Activated naive CD8-positive, alpha-beta T cell treated with anti-CD3 and anti-CD28 coated beads for 36 hours (primary cell): ENCODE measurements at places on chromosomes 16 and 17. TPM values are rescaled to one million over a fixed set of nuclear protein-coding genes. Genes with fewer than 3 reads are reported as not detected.

The HOXB7 gene
- 0.62 TPM for total RNA-seq

The NPIPB6 gene
- not detected for total RNA-seq

The OR2C1 gene
- total RNA-seq = not detected

The IRX5 gene
- not detected for total RNA-seq

The RAMP2 gene
- not detected for total RNA-seq

The KIF18B gene
- total RNA-seq = 37.1 TPM

DNA sequence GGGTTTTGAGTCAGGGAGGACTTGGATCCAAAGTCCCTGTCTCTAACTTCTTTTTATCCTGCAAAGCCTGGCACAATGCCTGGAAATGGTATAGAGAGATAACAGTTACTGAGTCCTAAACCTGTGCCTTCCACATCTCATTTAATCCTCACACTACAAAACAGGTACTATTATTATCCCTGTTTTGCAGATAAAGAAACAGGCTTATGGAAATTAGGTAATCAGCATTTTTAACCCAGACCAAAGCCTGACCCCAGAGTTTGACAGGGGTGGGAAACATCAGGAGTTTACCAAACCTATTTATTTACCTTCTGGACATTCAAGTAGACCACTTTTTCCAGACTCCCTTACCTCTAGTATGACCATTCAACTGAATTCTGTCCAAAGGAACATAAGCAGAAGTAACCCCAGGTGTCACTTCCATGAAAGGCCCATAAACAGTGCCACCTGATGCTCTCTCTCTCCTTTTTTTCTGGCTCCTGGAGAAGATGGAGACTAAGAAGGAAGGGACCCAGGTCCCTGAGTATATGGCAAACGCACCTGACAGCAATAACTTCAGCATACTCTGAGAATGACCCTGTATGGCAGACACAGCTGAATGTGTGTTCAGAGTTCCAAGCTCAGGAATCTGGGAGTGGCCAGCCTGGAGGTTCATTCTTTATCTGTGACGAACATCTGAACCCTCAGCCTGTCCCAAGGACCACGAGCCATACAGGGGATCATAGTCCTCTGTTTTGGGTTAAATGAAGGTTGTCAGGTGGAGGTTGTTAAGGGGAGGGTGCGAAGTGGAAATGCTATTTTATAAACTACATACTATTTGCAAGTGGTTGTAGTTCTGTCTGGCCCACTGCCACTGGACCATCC, 62.7 kb downstream of the HLF start:
- peaks cover 2% of the 10 kb centered on the region for H3K36me3 ChIP-seq
- peaks cover 2% of the 10 kb centered on the region for H3K4me1 ChIP-seq
- DNase-seq = no peak
- no peak overlapping the region for H3K4me3 ChIP-seq
- H3K27ac ChIP-seq = no peak overlapping the region

GRCh38 chr17:77826132-77826873, 132.2 kb upstream of the TNRC6C start:
- no peak overlapping the region for H3K4me3 ChIP-seq
- H3K36me3 ChIP-seq = no peaks in the 10 kb centered on the region
- H3K27ac ChIP-seq = no peak overlapping the region
- no peaks in the 10 kb centered on the region for H3K27me3 ChIP-seq
- no peak for DNase-seq

DNA sequence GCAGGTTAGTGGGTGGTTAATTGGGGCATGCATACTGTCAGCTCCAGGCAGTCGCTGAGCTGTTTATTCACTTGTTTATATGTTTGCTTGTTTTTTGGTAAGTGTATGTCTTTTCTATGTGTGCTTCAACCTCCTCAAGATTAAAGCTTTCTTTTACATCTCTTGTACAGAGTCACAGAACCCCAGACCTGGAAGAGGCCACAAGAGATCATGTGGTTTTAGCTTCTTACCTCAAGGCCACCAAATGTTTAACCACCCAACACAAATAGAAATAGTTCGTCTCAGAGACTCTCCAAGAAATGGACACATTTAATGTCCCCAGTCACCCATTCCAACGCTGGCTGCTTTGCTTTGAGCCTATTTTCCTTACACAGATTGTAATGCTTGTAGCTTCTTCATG, 11.8 kb upstream of the TMEM98 start:
- no peak overlapping the region for H3K4me3 ChIP-seq
- H3K4me1 ChIP-seq = peaks cover 11% of the 10 kb centered on the region
- H3K27me3 ChIP-seq = peaks cover 4% of the 10 kb centered on the region

- no peaks in the 10 kb centered on the region for H3K36me3 ChIP-seq
- no peak overlapping the region for H3K27ac ChIP-seq
- no peaks in the 10 kb centered on the region for H3K27me3 ChIP-seq
- DNase-seq = no peak
Observed at GRCh38 chr16:48184681-48185080, 28.9 kb upstream of the ABCC12 start.

DNA sequence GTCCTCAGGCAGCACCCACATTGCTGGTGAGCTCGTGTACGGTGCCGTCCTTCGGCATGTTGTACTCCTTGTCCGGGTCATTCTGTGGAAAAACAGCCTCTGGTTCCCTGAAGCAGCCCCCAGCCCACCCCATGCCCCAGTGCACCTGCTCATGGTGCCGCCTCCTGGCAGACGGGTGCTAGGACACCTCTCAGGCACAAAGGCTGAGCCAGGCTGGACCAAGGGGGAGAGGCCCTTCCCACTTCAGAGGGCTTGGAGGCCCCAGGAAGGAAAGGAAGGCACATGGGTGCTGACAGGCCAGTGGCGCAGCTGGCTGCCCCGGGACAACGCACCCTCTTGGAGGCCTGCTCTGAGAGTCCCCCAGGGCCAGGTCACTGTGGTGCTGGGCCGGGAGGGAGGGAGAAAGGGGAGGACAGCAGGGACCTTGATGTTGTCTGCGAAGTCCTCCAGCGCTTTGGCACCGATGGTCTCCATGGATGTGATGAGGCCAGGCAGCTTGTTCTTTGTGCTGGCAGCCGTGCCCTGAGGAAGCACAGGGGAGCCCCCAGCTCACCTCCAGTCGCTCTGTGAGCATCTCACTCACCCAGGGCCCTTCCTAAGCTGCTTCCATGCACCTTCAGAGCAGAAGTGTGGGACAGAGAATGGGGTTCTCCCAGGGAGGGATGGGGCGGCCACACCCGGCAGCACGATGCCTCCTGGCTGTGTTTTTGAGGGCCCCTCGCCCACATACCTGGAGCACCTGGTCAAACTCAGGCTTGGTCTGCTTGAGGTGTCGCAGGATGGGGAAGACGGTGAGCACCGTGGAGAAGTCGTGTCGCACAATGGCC, 9.3 kb downstream of the ZACN start:
- H3K4me3 ChIP-seq = no peak overlapping the region
- no peak for DNase-seq
- H3K4me1 ChIP-seq = no peaks in the 10 kb centered on the region

DNA sequence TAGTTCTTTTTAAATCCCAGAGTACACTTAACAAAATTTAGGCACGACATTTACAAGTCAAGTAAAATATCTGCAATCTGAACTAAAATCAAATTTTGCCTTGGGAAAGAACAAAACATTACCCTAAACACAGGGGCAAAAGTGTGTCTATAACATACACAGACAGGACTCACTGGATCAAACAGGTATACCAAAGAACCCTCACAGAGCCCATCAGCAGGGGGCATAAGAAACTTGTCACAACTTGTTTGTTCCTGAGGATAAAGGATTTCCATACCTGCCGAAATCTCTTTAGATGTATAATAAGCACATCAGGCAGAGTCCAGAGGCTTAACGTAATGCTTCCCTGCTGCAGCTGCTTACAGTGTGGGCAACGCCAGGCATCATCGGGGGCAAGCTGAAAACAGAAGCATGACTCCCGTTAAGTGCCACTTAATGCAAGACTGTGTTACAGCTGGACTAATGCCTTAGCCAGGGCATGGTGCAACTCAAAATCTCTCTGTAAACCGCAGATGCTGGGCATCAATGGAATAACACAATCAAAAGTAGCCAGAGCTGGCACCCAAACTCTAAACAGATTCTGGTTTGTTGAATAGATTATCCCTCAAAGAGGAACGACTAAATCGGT, 67.0 kb downstream of the USP31 start:
- no peak overlapping the region for H3K27ac ChIP-seq
- DNase-seq = no peak
- H3K4me1 ChIP-seq = peaks cover 9% of the 10 kb centered on the region
- H3K36me3 ChIP-seq = peaks cover 21% of the 10 kb centered on the region
- H3K4me3 ChIP-seq = no peak overlapping the region

- H3K36me3 ChIP-seq = no peaks in the 10 kb centered on the region
- no peak overlapping the region for H3K27ac ChIP-seq
- no peak for DNase-seq
- H3K27me3 ChIP-seq = no peaks in the 10 kb centered on the region
- no peak overlapping the region for H3K4me3 ChIP-seq
Observed at GRCh38 chr16:29712809-29713208, 33.0 kb downstream of the C16orf54 start.

DNA sequence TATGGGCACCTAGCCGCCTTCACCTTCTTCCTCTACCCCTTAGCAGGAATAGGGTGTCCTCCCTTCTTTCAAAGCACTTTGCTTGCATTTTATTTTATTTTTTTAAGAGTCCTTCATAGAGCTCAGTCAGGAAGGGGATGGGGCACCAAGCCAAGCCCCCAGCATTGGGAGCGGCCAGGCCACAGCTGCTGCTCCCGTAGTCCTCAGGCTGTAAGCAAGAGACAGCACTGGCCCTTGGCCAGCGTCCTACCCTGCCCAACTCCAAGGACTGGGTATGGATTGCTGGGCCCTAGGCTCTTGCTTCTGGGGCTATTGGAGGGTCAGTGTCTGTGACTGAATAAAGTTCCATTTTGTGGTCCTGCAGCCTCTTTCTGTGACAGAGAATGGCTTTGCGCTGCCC, 4.6 kb downstream of the TMUB2 start:
- H3K27me3 ChIP-seq = no peaks in the 10 kb centered on the region
- H3K36me3 ChIP-seq = peaks cover 14% of the 10 kb centered on the region
